ENCODE measurements at places on chromosomes 12 and 14.

- H3K4me1 ChIP-seq: no peaks in the 10 kb centered on the region
- no peaks in the 10 kb centered on the region for H3K36me3 ChIP-seq
- H3K27ac ChIP-seq: no peak overlapping the region
- peaks cover 10% of the 10 kb centered on the region for H3K27me3 ChIP-seq
- H3K4me3 ChIP-seq: no peak overlapping the region
- no peak for DNase-seq
These were observed 17.1 kb downstream of the CD163 start for GRCh38 chr12:7486512-7486911.

GRCh38 chr14:81432219-81432661, 32.1 kb upstream of the STON2 start:
- peaks cover 8% of the 10 kb centered on the region for H3K4me1 ChIP-seq
- H3K27me3 ChIP-seq: peaks cover 49% of the 10 kb centered on the region
- no peak overlapping the region for H3K27ac ChIP-seq
- DNase-seq: no peak
- no peaks in the 10 kb centered on the region for H3K36me3 ChIP-seq

- no peaks in the 10 kb centered on the region for H3K27me3 ChIP-seq
- peaks cover 6% of the 10 kb centered on the region for H3K36me3 ChIP-seq
- H3K27ac ChIP-seq: no peak overlapping the region
These were observed 10.0 kb upstream of the GPR19 start for GRCh38 chr12:12705838-12706520.

DNA sequence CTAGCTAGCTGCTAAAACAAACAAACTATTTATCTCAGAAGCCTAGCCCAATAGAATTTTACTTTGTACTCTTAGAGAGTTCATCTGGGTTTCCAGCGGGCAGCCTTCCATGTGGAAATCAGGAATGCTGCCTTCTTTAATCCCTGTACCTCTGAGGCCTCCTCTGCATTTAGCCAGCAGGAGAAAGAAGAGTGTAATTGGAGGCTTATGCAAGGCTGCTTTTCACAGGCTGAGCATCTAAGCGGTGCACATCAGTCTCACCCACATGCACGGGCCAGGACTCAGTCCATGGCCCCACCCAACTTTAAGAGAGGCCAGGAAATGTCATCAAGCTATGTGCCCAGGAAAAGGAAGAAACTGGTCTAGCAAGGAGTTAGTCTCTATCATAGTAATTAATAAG, 14.0 kb upstream of the PTGDR start:
- no peak overlapping the region for H3K27ac ChIP-seq
- no peak for DNase-seq
- H3K27me3 ChIP-seq: peaks cover 15% of the 10 kb centered on the region
- H3K36me3 ChIP-seq: peaks cover 3% of the 10 kb centered on the region

- no peaks in the 10 kb centered on the region for H3K27me3 ChIP-seq
- no peaks in the 10 kb centered on the region for H3K36me3 ChIP-seq
- H3K27ac ChIP-seq: no peak overlapping the region
- H3K4me1 ChIP-seq: peaks cover 14% of the 10 kb centered on the region
- no peak for DNase-seq
These were observed 65.2 kb upstream of the STK38L start for GRCh38 chr12:27178723-27179399.

DNA sequence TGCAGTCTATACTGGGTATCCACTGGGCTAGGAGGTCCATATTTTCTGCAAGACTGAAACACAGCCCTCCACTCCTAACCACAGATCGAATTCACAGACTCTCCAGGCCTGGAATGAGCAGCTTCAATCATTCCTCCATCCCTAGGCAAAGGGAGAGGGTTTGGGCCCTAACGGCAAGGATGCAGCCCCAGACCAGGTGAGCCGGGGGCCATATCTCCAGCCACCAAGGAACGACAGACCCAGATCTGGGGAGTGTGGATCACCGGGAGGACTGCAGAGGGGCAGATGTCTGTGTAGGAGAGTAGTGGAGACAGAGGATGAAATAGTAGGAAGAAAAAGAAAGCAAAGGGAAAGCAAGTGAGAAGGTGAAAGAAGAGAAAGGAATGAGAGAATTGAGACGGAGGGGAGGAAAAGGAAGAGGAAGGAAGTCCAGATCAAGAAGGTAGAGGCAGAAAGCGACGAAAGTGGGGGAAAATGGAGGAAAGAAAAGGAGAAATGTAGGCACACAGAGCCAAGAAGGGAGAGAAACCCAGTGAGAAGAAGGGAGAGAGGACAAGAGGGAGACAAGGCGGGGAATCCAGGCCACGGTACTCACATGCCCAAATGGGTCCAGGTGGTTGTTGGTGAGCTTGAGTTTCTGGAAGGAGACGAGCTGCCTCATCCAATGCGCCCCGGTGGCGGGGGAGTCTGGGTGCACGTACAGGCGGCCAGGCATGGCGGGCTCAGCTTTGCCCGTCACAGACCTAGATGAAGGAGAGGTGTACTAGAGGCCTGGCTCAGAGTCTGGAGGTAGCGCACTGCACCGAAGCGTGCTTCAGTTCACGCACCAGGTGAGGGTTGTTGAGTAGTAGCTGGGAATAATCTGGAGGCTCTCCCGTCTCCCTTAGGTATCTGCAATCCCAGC, 7.7 kb downstream of the TBX5 start:
- DNase-seq: no peak
- H3K27me3 ChIP-seq: peaks cover 92% of the 10 kb centered on the region
- no peaks in the 10 kb centered on the region for H3K36me3 ChIP-seq

- peaks cover 30% of the 10 kb centered on the region for H3K4me1 ChIP-seq
- peak overlapping the region; percentile 99 for H3K4me3 ChIP-seq
- H3K36me3 ChIP-seq: peaks cover 8% of the 10 kb centered on the region
- peak overlapping the region; percentile 99 for H3K27ac ChIP-seq
- DNase-seq: no peak
These were observed 506 bp upstream of the NAP1L1 start for GRCh38 chr12:76084863-76085519.

GRCh38 chr14:104359301-104359968, 220.1 kb upstream of the C14orf180 start:
- no peaks in the 10 kb centered on the region for H3K4me1 ChIP-seq
- H3K27ac ChIP-seq: no peak overlapping the region
- DNase-seq: peak; percentile 22
- H3K27me3 ChIP-seq: no peaks in the 10 kb centered on the region
- no peaks in the 10 kb centered on the region for H3K36me3 ChIP-seq
- no peak overlapping the region for H3K4me3 ChIP-seq

- H3K4me1 ChIP-seq: peaks cover 29% of the 10 kb centered on the region
- peaks cover 2% of the 10 kb centered on the region for H3K27me3 ChIP-seq
- no peak for DNase-seq
- peak overlapping the region; percentile 74 for H3K4me3 ChIP-seq
- no peaks in the 10 kb centered on the region for H3K36me3 ChIP-seq
These were observed 64.2 kb downstream of the SPRING1 start for GRCh38 chr12:116673681-116674111.

GRCh38 chr12:33654313-33654712, 214.7 kb upstream of the SYT10 start:
- no peaks in the 10 kb centered on the region for H3K4me1 ChIP-seq
- no peak for DNase-seq
- H3K27me3 ChIP-seq: no peaks in the 10 kb centered on the region
- no peaks in the 10 kb centered on the region for H3K36me3 ChIP-seq
- H3K4me3 ChIP-seq: no peak overlapping the region

All from activated naive CD8-positive, alpha-beta T cell treated with anti-CD3 and anti-CD28 coated beads, Interleukin-2, amount 10 ng/mL, durations not matched to agents 7 days and 5 days (primary cell).